ENCODE measurements at places on chromosomes 13 and 19.

GRCh38 chr19:4186087-4186993 lies 3.9 kb downstream of the ANKRD24 start:
- no peak overlapping the region for H3K27ac ChIP-seq
- DNase-seq = peak; percentile 63
- no peaks in the 10 kb centered on the region for H3K36me3 ChIP-seq
- no peaks in the 10 kb centered on the region for H3K27me3 ChIP-seq

DNA sequence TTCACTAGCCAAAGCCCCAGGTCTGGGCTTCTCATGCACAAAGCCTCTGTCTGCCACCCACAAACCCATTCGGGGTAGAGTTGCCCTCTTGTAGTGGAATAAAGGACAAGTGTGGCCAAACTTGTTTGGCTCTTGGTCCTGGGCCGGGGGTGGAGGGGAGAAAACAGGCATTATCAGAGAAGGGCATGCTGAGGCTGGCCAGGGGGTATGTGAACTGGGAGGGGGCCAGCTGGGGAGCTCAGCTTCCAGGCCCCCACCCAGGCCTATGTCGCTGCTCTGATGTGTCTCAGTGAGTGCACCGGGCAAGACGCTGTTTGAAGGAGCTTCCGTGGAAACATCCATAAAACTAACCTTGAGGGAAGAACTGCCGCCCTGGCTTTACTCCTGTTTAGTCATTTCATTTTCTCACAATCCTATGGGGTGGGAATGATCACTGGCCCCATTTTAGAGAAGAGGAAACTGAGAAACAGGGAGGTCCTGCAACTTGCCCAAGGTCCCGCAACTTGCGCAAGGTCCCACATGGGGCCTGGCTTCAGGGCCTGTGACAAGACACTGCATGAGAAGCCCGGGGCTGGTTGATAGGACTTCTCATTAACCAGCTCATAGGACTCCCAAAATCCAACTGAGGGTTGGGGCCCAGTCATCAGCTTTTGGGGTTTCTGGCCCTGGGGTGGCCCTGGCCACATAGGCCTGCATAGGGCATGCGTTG lies 30.8 kb downstream of the CCNE1 start:
- H3K4me1 ChIP-seq = peaks cover 14% of the 10 kb centered on the region
- H3K36me3 ChIP-seq = no peaks in the 10 kb centered on the region
- no peak for DNase-seq
- peak overlapping the region; percentile 20 for H3K4me3 ChIP-seq

- no peak for DNase-seq
- no peaks in the 10 kb centered on the region for H3K36me3 ChIP-seq
- H3K27me3 ChIP-seq = peaks cover 7% of the 10 kb centered on the region
- no peak overlapping the region for H3K27ac ChIP-seq
- no peaks in the 10 kb centered on the region for H3K4me1 ChIP-seq
Measured at GRCh38 chr19:16296713-16297112, 27.9 kb upstream of the KLF2 start.

- no peak overlapping the region for H3K27ac ChIP-seq
- H3K36me3 ChIP-seq = no peaks in the 10 kb centered on the region
- no peak overlapping the region for H3K4me3 ChIP-seq
- DNase-seq = no peak
- no peaks in the 10 kb centered on the region for H3K4me1 ChIP-seq
Measured at GRCh38 chr13:59061621-59062020, 1102.1 kb downstream of the DIAPH3 start.
